ENCODE measurements at places on chromosomes 12 and 14.

GRCh38 chr12:108696111-108696995, 35.0 kb downstream of the CORO1C start:
- peak; percentile 92 for DNase-seq

DNA sequence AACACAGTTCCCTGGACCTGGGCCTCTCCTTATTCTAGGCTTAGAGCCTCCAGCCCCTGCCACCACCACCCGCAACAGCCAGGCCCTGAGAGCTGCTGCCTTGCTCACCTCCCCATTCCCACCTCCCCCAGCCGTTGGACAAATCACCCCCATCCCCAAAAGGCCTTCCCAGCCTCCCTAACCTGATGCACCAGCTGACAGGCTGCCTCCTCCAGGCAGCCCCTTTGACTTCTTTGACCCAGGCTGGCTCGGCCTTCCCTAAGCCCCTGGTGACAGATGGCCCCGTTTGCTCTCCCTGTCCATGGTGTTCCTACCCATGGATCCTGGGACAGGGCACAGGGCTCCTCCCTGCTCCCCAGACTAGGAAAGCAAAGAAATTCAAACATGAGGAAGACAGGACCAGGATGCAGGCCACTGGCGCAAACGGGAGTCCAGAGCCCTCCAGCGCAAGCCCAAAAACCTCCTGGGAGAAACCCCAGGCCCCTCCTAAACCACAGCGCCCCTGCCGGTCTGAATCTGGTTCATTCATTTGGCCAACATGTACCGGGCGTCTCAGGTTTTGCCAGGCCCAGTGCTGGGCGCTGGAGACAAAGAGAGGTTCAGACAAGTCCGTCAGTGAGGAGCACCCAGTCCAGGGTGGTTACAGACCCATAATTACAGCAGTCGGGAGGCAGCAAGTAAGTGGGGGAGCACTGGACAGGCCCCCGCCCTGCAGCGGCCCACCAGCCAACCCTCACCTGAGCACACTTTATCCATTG, 2.4 kb downstream of the AKT1 start:
- no peak for DNase-seq

DNA sequence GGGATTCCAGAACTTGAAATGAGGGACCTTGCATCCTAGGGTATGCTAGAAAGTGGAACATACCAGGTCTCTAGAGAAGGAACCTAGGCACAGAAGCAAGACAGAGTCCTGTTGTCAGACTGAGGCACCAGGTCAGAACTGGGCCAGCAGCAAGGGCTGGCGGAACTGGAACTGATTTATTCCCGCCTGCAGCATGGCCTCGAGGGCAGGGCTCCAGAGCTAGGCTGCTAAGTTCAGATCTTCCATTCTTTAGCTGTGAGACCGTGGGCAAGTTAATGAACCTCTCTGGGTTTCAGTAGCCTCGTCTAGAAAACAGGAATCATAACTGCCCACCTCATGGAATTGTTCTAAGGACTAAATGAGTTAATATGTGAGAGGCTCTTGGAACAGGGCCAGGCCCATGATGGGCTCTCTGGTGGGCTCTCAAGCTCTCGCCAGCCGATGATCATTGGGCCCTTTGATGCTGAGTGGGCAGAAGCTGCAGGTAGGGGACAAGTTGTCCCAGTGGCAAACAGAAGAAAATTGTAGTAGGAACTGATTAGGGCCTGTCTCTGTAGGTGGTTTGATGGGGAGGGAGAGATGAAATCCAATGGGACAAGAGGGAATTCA, 199.8 kb downstream of the ZFP36L1 start:
- DNase-seq: no peak

GRCh38 chr12:18439541-18439940, 178.2 kb downstream of the PIK3C2G start:
- peak; percentile 53 for DNase-seq

GRCh38 chr12:24482882-24483604, 465.9 kb downstream of the BCAT1 start:
- DNase-seq: no peak

Measured in fibroblast of skin of back (primary cell).